ENCODE measurements at places on chromosomes 16 and 17. TPM values are rescaled to one million over a fixed set of nuclear protein-coding genes. Genes with fewer than 3 reads are reported as not detected.

The HBQ1 gene
- total RNA-seq: 7.8 TPM

The TRPV3 gene
- total RNA-seq: 2.8 TPM

The ZNF646 gene
- total RNA-seq: 11.8 TPM

The RAB11FIP3 gene
- total RNA-seq: 33.4 TPM

The CES5A gene
- 0.46 TPM for total RNA-seq

The KRT33A gene
- not detected for total RNA-seq

The C16orf74 gene
- 1.8 TPM for total RNA-seq

The KIF18B gene
- total RNA-seq: 1.4 TPM

The ACBD4 gene
- total RNA-seq: 3.5 TPM

The DCTN5 gene
- total RNA-seq: 89.7 TPM

The SCIMP gene
- total RNA-seq: 0.46 TPM

The P2RX1 gene
- total RNA-seq: 0.23 TPM

The MT1F gene
- total RNA-seq: 1.8 TPM

The TAT gene
- not detected for total RNA-seq

The RSKR gene
- total RNA-seq: 15.9 TPM

The CDIP1 gene
- total RNA-seq: 18.5 TPM

The HOXB2 gene
- total RNA-seq: not detected

The MRPS34 gene
- total RNA-seq: 34.4 TPM

The CRYM gene
- 17.1 TPM for total RNA-seq

The NECAB2 gene
- 81.4 TPM for total RNA-seq

The C17orf78 gene
- total RNA-seq: not detected

The TBX2 gene
- 1.4 TPM for total RNA-seq

The OTOP2 gene
- not detected for total RNA-seq

The MYCBPAP gene
- 1.8 TPM for total RNA-seq
